Kidney tubule cell (primary cell): ENCODE measurements at places on chromosomes 5 and 9.

GRCh38 chr9:134730761-134731496, 89.3 kb downstream of the COL5A1 start:
- no peak for DNase-seq

DNA sequence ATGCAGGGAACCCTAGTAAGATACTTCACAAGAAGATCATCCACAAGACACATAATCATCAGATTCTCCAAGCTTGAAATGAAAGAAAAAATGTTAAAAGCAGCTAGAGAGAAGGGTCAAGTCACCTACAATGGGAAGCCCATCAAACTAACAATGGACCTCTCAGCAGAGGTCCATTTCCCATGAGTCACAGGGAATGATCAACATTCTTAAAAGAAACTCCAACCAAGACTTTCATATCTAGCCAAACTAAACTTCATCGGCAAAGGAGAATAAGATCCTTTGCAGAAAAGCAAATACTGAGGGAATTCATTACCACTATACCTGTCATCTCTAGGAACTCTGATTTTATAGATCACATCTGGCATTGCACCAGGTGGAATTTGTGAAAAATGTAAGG, 52.9 kb upstream of the SPATA31E1 start:
- no peak for DNase-seq

- DNase-seq, result no peak
Measured at GRCh38 chr5:128773378-128773777, 191.9 kb upstream of the SLC27A6 start.

GRCh38 chr5:1642621-1643061, 118.9 kb upstream of the LPCAT1 start:
- DNase-seq, result no peak

- DNase-seq, result no peak
Measured at GRCh38 chr5:93819668-93820067, 78.3 kb upstream of the POU5F2 start.

DNA sequence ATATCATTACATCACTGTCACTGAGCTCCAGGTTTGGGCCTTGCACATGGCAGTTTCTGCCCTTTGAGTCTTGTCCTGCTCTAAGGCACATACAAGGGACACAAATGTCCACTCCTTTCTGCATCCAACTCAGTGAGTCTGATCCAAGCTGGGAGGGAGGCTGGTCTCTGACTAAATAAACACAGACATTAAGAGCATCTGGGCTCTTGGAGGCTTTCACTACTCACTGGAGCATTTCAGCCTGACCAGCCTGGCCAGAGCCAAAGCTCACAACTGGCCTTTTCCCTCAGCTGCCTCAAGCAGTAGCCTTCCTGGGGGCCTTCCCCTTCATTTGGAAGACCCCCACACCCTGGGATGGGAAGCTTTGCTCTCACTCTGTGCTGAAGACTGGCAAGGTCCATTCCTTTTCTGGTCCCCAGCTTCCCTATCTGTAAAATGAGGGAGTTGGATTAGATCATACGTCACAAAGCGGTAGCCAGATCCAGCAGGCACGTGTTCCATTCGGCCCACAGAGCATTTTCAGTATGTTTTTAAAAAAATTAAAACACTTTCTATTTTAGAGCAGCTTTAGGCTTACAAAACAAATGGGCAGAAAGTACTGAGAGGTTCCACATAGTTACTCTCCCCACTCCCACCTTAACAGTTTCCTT, 58.6 kb upstream of the XPA start:
- DNase-seq, result no peak
